Hematopoietic multipotent progenitor cell treated with erythropoietin and hydrocortisone succinate and interleukin-3 and kit ligand, for 8 days (in vitro differentiated cells): ENCODE measurements at places on chromosomes 12 and 14.

GRCh38 chr14:91040545-91040944 lies 19.9 kb downstream of the RPS6KA5 start:
- DNase-seq, result no peak

- DNase-seq, result no peak
Measured at GRCh38 chr12:77943466-77943865, 112.8 kb downstream of the NAV3 start.

DNA sequence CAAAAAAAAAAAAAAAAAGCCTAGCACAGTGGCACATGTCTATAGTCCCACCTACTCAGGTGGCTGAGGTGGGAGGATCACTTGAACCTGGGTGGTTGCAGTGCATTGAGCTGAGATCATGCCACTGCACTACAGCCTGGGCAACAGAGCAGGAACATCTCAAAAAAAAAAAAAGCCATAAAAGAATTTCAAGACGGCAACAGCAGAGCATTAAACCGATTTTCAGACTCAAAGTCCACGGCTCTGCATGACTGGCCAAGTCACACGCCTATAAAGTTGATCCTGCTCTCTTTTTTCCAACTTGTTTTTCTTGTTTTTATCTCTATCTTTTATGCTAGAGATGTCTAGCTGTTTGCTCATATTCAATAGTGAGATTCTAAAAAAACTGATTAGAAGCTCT lies 45.3 kb downstream of the FBXO34 start:
- no peak for DNase-seq

- DNase-seq, result no peak
Measured at GRCh38 chr12:69884386-69884785, 59.4 kb downstream of the MYRFL start.

GRCh38 chr12:18556161-18556560 lies 181.7 kb downstream of the PLCZ1 start:
- no peak for DNase-seq

GRCh38 chr12:70691018-70691672 lies 53.9 kb upstream of the PTPRB start:
- DNase-seq, result no peak

GRCh38 chr12:111033281-111034082 lies 113.1 kb upstream of the MYL2 start:
- no peak for DNase-seq

- DNase-seq, result no peak
Measured at GRCh38 chr14:25102788-25103187, 52.8 kb upstream of the STXBP6 start.

GRCh38 chr12:31773223-31773750 lies 44.5 kb upstream of the AMN1 start:
- DNase-seq, result no peak

- peak; percentile 100 for DNase-seq
Measured at GRCh38 chr14:77616454-77617229, at the start of gene SPTLC2. Gene SPTLC2, minus strand, starts transcription at chr14:77616637. Its CDS starts 58 bp downstream, at chr14:77616579.
